ENCODE measurements at places on chromosomes 16 and 17.

DNA sequence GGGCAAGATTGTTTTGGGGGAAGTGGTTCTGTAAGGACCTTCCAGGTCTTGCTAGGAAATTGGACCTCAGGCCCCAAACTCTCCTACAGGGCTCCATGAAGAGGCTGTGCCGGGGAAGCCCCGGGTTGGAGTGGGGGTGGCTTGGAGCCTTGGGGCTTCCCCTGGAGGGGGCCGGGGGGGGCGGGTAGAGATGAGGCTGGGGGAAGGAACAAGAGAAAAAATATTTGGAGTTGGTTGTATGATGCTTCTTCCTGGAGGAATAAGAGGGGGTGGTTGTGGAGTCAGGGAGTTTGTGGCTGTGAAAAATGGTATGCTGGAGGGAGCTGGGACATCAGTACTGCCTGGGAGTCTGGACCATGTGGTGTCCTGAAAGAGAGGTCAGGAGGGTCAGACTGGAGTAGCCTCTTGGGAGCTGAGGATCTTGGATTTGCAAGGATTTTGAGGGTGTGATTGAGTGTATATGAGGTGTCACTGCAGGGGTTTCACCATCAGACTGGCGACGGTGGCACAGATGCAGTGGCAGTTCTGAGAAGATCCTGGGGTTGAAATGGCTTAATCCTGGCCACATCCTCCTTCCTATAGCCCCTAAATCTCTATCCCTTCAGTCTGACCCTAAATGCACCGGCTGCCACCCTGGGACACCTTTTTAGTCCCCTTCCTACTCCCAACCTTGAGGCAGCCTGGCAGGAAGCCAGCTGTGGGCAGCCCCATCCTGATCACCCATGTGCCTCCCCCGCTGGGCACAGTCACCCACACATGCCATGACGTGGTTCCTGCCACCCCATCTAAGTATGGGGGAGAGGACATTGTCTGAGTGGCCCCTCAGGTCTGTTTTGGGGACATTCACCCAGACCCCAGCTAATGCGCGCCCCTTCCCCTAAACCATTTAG is 10.9 kb downstream of the RARA start:
- DNase-seq, result no peak

DNA sequence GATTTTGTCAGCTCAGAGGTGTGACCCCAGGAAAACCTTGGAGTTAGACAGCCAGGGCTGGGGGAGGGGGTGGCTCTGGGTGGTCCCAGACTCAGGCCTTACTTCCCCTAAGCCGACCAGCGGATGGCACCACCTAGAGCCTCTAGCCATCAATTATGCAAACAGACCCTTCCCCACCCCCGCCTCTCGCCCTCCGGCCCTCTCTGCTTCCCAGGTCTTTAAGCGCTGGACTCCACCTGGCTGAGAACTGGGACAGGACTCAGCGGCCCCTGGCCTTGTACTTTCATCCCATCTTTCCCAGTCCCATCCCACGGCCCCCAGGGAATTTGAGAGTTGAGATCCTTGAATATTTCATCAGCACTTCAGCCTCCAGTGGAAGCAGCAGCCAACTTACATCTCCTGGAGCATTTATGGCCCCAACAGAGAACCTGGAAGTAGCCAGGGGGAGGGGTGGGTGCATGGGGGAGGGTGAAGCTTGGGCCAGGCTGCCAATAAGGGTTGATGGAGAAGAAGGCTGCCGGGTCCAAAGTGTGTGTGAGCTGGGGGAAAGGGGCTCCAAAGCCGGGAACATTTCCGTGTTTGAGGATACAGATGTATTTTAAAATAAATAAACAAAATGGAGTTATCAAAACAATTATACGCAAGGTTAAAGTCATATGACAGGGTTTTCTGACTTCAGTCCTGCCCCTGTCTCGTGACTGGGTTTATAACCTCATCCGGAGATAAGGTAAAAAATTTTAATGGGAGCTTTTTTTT is 7.5 kb upstream of the JUP start:
- DNase-seq, result no peak

GRCh38 chr16:56753410-56753809 is 23.5 kb downstream of the NUP93 start:
- peak; percentile 26 for DNase-seq

- no peak for DNase-seq
Measured at GRCh38 chr17:71251951-71252350, 868.9 kb upstream of the SOX9 start.

- DNase-seq, result peak; percentile 96
Measured at GRCh38 chr17:57900991-57901743, 51.3 kb upstream of the MRPS23 start.

DNA sequence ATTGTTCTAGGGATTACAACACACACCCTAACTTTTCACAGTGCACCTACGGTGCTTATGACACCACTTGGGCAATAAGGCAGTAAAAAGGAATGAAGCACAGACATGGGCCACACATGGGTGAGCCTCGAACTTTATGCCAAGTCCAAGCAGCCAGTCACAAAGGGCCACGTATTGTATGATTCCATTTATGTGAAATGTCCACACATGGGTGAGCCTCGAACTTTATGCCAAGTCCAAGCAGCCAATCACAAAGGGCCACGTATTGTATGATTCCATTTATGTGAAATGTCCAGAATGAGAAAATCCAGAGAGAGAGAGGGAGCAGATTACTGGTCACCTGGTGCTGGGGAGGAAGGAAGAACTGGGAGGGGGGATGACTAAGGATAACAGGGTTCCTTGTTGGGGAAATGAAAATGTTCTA is 22.2 kb downstream of the RMI2 start:
- DNase-seq, result no peak

Data from PC-3 (cell line).